ENCODE measurements at places on chromosomes 5 and 9. TPM values are rescaled to one million over a fixed set of nuclear protein-coding genes. Genes with fewer than 3 reads are reported as not detected.

Gene PCDHGA8
- 0.64 TPM for total RNA-seq

DNA sequence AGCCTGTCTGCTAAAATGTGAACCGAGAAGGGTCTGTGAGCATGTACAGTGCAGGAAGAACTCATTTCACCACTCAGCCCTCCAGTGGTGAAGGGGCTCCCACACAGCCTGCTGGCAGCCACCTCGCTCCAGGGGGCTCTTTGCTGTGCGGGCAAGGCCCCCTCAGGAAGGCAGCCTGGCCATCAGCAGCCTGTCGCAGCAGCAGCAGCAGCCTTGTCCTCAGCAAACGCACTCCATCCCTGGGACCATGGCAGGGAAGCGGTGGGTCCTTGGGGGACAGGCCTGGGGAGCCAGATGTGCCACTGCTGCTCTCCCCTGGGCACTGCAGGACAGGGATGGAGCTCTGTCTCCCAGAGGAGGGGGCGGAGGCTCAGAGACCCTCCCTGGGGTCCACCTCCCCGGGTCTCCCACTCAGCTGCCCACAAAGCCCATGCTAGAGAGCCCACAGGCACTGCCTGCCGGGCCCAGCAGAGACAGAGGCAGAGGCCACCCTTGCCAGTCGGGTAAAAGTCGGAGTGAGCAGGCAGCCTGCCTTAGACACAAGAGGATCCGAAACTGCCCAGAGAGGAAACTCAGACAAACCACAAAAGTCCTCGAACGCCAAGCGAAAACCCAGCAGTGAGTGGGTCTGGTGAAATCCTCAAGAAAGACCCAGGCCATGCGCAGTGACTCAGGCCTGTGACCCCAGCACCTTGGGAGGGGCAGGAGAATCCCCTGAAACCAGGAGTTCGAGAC, 8.0 kb downstream of the BRD3 start:
- ATAC-seq: no peak

- ATAC-seq: no peak
These were observed 108.4 kb downstream of the MSX2 start for GRCh38 chr5:174832811-174833210.

GRCh38 chr9:13411791-13412190, 132.3 kb upstream of the MPDZ start:
- ATAC-seq: no peak

GRCh38 chr5:1285883-1286291, 9.0 kb downstream of the TERT start:
- no peak for ATAC-seq

- ATAC-seq: no peak
These were observed 30.9 kb upstream of the HRH2 start for GRCh38 chr5:175627005-175627404.

Gene PFN3
- total RNA-seq: not detected

DNA sequence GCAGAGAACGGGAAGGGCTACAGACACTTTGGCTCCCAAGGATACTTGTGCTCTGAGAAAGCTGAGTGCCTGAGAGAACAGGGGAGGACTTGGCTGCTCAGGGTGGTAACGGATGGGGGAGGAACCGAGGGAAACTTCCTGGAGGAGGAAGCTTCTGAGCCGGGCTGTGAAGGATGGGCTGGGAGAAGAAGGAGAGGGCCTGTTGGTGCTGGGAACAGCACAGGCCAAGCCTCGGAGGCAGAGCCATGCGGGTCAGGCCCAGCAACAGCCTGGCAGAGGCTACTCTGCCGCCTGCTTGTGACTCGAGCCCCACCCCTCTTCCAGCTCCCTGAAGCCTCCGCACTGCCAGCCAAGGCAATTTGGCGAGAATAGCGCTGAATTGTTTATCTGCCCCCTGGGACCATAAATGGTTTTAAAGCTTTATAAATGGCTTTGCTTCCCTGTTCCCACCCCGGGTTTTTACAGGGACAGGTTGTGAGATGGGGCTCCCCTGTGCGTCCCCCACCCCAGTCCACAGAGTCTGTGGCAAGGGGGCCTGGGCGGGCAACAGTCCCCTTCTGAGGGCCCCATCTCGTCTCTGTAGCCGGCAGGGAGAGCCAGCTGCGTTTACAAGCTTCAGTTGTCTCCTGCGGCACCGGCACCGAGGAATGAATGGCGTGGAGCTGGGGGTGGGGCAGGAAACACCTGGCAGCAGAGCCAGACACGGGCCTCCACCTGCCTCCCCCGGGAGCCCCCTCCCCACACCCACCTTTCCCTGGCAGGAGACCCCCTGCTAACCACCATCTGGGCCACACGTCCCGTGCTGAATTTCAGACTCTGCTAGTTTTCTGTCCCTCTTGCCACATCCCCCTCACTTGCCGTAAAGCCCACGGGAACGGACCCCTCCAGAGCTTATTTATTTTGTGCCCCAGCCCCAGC, 24.4 kb downstream of the FAM163B start:
- no peak for ATAC-seq

Gene SPINK4
- not detected for total RNA-seq

DNA sequence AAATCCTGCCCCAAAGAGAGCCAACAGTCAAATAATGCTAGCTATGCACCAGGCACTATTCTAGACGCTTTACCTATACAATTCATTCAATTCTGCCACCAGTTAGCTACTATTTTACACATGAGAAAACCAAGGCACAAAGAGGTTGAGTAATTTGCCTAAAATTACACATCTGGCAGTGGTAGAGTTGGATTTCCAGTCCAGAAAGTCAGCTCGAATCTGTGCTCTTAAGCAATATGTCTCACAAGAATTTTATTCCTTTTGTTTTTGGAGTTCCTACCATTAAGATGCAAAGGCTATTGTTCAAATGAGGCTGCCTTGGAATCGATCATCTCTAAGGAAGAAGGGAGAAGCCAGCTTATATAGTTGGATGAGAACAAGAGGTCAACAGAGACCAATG, 256.9 kb upstream of the RASA1 start:
- no peak for ATAC-seq

DNA sequence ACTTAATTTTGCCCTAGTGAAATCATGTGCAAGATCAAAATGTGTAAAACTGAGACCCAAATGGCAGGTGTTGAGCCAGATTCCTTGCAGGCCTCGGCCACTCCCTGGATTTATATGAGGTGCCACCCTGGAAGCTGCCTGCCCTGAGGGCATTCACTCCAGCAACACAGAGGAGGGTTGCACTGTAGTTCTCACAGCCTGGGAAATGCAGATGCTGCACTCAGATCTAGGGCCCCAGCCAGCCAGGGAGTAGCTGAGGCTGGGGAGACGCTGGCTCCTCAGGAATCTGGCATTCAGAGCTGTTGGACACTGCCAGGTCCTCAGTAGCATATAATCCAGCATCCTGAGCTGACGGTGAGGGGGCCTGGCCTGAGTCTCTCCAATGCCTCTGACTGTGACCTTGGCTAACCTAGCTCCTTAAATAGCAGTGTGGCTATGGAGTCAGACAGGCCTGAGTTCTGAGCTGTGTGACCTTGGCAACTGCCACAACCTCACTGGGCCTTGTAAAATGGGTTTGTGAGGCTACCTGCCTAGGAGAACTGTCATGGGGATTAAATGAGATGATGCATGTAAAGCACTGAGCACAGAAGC, 8.7 kb downstream of the KCNMB1 start:
- ATAC-seq: no peak

- ATAC-seq: no peak
These were observed 549.7 kb downstream of the CSNK1G3 start for GRCh38 chr5:124061663-124062062.

- no peak for ATAC-seq
These were observed 117.2 kb downstream of the TMEM174 start for GRCh38 chr5:73290242-73290641.

GRCh38 chr5:139543423-139543991, 17.6 kb upstream of the UBE2D2 start:
- ATAC-seq: peak; percentile 76

- ATAC-seq: peak; percentile 92
These were observed 105.6 kb downstream of the NR6A1 start for GRCh38 chr9:124665391-124666058.

Gene LCN9
- not detected for total RNA-seq

GRCh38 chr9:20606652-20607051, 15.6 kb downstream of the MLLT3 start:
- ATAC-seq: no peak

GRCh38 chr5:76425928-76426804, 23.1 kb downstream of the IQGAP2 start:
- ATAC-seq: no peak

DNA sequence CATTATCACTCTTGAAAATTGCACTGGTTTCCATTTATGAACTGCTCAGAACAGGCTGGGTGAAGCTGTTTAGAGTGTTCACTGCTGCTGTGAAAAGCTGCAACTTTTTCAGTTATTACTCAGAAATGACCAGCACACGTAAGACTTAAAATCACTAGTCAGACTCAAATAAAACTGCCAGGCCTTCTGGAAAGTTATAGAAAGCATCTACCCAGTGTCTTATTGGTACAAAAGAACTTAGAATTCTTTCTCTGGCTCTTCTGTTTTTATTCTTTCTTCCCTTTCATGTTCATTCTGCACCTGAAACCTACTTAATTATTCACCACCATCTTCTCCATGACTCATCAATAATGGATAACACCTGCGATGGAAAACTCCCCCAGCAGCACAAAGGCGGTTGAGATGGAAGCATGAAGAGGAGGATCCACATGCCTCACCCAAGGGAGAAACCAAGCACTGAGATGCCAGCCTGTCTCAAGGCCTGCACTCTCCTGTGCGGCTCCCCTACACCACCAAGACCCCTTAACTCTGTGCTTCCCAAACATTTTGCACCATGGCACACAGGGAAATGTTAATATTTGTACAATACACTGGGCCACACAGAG, 171.9 kb downstream of the ENTREP1 start:
- no peak for ATAC-seq

DNA sequence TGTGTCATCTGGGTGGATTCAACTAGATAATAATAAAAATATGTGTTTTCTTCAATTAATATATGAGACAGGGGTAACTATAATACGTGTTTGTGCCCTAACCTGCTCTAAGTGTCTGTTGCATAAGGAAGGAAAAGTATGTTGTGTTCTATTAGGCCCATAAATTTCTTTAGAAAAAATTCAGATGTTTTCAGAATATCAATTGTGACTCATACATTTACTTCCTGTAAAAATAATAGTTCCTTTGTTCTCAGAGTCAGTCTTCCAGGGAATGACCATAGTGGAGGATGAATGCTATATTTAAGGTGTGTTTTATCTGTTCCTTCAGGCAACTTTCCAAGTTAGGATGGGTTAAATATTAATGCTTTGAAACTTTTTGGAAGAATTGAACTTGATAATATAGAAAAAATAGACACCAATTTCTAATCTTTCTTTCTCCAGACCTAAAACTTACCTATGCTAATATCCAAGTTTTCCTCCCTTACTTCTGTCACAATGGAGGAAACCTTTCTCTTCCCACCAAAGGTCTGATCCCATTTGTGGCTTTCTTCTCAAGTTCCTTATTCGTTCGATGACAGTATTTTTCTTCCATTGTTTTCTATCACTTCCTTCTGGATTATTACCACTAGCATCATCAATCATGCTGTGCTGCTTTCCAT, 49.9 kb downstream of the ISL1 start:
- no peak for ATAC-seq

DNA sequence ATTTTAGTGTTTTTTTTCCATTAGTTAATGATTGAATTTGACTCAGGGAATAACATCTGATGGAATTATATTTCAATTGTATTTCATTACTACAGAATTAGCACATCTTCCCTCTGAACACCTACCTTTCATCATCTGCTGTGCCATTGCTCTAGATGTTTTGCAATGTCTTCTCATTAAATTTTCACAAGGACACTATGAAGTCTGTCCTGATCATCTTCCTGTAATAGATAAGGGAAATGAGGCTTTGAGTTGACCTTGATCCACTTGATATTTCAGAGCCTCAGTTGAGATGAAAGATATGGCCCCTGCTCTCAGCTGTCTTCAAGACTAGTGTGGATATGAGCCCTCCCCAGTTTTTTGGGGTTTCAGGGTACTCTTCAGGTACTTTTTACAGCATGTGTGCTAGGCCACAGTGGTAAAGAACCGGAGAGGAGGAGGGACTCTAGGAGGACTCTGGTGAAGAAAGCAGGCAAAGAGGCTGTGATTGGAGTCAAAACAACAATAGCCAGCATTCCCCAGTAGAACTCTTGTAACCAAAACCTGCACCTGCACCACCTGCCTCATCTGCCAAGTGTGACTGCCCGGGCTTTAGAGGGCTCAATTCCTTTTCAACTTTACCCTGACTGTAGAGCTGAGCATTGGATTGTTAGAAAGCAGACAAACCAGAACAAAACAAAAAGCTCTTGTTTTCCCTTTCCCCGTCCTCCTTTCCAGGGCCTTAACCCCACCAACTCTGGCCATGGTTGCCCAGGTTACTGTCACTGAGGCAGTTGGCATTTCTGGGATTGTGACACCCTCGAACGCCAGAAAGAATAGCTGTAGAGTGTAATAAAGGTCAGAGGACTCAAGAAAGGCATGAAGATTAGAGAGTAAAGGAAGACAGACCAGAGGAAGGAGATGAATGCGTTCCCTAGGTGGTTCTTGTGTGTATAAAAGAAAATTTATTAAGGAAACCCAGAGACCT, 56.3 kb downstream of the ERAP1 start:
- ATAC-seq: peak; percentile 17

Gene ARSI
- total RNA-seq: 1.7 TPM

Gene FBXW2
- total RNA-seq: 34.7 TPM

Measured in esophagus mucosa (tissue), 1 donor.